ENCODE measurements at places on chromosomes 6 and 20.

- DNase-seq: no peak
Measured at GRCh38 chr6:151060096-151060765, 179.5 kb upstream of the AKAP12 start.

DNA sequence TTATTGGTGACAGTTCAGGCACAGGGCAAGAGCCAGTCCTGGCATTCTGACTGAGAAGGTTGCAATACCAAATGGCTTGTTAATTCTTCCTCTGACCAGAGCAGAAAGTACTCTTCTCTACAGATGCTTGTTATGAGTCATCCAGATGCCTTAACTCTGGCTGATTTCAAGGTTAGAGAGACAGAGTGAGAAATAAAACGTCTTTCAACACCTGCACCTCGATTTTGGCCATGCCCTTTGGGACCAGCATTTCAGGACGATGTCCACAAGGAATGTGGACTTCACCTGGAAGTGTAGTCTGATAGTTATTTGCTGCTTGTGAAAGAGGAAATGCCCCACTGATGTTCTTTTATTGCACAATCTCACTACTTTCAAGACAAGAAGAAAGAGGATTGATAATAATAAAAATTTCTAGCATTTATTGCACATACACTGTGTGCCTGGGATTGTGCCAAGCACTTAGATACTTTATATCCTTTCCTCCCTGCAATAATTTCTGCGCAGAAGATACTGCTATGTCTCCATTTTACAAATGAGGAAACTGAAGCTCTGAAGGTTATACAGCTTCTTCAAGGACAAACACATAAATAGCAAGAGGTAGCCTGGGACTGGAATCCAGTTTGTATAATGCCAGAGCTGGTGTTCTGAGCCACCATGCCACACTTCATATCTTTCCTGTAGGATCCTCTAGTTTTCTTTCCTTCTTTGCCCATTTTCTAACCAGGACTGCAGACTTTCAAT, 33.5 kb upstream of the MCM3 start:
- DNase-seq: no peak

DNA sequence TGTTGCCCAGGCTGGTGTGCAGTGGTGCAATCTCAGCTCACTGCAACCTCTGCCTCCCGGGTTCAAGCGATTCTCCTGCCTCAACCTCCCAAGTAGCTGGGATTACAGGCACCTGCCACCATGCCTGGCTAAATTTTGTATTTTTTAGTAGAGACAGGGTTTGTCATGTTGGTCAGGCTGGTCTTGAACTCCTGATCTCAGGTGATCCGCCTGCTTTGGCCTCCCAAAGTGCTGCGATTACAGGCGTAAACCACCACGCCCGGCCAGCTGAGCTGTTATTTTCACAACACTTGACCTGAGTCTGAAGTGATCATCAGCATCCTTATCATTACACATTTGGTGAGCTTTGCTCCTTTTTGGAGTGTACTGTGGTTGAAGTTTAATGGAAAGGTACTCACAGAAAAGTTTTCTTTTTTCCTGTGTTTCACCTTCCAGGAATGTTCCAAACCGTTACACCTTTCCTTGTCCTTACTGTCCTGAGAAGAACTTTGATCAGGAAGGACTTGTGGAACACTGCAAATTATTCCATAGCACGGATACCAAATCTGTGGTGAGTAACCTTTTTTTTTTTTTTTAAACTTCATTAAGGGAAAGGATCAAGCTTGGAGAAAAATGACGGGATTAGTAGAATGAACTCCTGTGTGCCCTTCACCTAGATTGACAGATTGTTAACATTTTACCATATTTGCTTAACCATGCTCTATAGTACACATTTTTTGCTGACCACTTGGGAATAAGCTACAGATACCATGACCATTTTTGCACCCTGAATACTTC, 9.7 kb downstream of the RNF114 start:
- DNase-seq: no peak

DNA sequence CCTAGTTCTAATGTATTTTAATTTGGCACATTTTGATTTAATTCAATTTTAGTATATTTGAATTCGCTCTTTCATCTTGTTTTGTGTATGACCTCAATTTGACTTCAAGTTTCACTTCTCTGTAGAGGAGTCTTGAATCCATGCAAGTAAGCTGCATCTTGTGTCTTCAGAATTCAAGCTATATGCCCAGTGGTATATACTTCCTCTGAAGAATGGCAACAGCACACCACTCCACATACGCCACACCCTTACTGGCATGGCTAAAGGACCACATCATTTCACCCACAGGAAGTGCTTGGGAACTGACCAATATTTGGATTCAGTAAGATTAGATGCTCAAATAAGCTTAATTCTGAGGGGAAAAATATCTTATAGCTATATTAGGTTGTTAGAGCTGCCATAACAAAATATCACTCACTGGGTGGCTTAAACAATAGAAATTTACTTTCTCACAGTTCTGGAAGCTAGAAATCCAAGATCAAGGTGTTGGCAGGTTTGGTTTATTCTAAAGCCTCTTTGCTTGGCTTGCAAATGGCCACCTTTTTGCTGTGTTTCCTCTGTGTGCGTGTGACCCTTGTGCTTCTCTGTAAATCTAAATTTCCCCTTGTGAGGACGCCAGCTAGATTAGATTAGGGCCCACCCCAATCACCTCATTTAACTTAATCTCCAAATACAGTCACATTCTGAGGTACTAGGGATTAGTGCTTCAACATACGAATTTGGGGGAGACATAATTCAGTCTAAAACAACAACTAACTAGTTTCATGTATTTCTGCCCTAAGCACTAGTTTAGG, 2.8 kb upstream of the ASF1A start:
- no peak for DNase-seq

DNA sequence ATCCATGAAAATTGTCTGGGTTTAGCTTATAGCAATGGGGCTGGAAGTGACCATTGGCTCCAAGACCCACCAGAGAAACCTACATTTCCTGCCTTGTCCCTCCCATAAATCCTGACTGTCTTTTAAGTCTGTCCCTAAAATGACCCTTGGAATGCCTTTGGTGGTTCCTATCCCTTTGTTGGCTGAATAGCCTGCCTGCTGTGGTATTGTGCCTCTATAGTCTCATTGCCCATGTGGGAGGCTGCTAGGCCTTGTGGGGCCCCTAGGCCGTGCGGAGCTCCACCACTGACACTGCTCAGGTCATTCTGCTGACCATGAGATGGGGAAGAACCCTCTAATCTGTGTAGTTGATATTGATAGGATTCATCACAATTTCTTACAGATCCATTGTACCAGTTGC, 43.3 kb downstream of the SCP2D1 start:
- no peak for DNase-seq

DNA sequence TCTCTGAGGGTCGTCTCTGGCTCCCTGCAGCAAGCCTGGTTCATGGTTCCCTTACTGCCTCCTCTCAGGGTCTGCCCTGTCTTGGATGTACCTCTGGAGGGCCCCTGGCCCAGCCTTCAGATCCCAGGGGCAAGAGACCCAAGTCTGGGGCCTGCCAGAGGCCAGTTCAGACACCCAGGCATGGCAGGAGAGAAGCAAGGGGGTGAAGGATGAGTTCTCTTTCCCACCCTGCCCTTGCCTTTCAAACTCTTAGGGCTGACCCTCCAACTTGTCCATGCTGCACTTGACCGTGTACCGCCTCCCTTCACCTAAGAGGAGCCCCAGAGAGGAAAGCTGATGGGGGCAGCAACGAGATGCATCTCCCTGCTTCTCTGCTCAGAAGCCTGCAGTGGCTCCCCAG, 4.2 kb downstream of the GDAP1L1 start:
- no peak for DNase-seq

- DNase-seq: no peak
Measured at GRCh38 chr6:127347178-127347577, 3.8 kb upstream of the ECHDC1 start.

DNA sequence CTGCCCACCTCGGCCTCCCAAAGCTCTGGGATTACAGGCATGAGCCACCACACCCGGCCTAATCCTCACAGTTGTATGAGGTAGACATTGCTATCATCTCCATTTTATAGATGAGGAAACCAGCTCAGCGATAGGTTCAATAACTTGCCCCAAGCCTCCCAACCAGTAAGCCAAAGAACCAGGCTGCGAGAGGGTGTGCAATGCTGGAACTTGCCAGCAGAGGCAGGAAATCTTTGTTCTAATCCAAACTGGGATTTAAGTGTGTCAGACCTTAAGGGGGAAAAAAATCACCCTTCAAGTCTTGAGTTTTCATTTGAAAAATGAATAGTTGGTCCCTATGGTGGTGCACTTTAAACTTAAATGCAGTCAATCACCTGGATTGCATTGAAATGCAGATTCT, 20.1 kb upstream of the RNGTT start:
- DNase-seq: peak; percentile 25

DNA sequence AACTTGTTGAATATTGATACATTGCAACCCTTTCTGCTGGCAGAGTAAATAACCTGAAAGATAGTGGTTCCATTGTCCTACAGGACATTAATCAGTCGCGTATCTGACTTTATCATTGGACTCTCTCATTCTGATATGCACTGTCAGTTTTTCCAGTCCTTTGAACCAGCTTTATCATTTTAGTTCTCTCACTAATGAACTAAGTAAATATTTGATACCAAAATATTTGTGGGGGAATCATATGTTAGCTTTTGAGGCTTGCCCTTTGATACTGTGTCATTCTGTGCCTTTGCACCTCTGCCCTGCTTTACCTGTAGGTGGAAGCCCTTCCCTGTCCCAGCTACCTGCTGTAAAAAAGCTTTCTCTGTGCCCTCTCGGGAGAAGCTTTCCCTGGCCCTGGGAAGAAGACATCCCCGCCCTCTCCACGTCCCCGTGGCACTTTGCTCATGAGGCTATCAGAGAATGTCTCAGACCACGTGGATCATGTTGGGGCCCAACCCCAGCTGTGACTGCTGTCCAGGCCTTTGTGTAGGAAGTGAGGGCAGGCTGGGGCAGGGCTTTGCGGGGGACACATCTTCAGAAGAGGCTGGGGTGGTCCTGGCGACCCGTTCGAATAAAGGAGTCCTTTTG, 117.8 kb upstream of the NXT1 start:
- DNase-seq: no peak

DNA sequence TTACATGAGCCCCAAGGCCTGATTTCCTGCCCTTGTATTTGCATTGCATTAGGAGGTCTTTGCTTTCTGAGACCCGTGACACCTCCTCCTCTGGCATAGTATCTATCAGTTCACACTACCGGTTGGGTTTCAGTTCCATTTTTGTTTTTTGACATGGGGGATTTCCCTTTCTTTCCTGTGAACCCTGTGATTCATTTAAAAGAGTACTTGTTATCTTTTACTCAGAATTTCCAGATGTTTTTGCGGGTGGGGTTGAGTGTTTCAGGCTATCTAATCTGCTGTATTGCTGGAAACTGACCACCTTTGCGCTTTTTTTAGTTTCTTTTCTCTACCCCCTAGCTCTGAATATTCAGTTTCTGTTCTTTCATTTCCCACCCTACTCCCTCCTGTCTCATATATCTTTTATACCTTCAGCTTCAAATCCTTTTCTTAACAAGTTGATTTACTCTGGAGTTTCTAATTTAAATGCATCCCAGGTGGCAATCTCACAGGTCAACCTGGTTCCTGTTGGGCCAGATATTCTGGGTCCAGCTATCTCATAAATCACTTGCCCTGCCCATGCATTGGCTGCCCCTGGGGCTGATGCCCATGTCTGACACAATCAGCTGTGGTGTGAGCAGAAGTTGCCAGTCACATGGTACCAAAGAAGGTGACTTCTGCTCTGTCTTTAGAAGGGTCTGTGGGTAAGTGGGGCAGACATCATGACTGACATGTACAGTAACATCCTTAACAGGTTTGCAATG, 14.3 kb upstream of the NCOA3 start:
- DNase-seq: no peak
